ENCODE measurements at places on chromosomes 7 and 10.

DNA sequence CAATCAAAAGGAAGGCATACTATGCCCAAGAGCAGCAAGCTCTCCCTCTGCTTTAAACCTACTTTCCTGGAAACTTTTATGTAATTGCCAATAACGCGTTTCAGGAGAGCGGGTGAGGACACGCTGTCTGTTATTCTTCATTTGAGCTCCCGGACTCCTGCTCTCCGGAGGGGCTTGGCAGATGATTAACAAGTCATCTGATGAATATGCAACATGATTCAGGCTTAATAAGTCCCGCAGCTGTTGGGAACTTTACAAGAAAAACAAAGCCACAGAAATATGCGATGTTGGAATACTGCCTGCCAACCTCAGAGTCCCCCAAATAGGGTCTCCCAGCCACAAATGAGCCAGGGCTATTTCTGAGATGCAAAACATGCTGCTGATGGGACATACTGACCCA is 348.0 kb downstream of the GPAM start:
- no peak for DNase-seq

- no peak for DNase-seq
These were observed 1089.2 kb upstream of the AUTS2 start for GRCh38 chr7:68509054-68509453.

DNA sequence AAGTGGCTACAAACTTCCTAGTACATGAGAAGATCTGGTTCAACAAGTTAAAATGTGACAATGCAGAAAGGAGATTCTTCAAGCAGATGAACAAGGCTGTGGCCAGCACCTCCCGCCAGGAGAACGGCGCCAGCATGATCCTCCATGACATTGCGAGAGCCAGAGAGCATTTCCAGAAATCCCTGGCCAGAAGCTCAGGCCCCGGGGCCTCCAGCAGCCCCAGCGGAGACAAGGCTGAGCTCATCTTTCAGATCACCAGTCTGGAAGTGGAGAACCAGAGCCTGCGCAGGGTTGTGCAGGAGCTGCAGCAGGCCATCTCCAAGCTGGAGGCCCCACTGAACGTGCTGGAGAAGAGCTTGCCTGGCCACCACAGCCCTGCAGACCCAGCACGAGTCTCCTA is 40.1 kb upstream of the ZNF273 start:
- no peak for DNase-seq

DNA sequence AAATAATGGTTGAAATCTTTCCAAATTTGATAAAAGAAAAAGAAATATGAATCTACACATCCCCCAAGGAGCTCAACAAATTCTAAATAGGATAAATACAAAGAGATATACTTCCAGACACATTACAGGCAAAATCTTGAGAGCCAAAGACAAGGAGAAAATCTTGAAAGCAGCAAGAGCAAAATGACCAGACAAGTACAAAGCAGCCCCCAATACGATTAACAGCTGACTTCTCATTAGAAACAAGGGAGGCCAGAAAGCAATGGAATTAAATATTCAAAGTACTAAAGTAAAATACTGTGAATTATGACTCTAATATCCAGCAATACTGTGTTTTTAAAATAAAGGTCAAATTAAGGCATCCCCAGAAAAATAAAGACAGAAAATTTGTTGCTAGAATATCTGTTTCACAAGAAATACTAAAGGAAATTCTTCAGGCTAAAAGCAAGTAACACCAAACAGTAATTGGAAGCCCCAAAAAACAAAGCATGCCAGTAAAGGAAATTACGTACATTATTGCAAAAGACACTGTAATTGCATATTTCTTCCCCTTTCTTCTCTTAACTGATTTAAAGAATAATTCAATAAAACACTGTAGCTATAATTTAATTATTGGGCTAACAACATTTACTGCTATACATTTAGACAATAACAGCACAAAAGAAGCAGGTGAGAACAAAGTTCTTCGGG is 36.4 kb downstream of the ZNF438 start:
- no peak for DNase-seq

GRCh38 chr10:81021428-81022129 is 483.9 kb downstream of the SH2D4B start:
- no peak for DNase-seq

DNA sequence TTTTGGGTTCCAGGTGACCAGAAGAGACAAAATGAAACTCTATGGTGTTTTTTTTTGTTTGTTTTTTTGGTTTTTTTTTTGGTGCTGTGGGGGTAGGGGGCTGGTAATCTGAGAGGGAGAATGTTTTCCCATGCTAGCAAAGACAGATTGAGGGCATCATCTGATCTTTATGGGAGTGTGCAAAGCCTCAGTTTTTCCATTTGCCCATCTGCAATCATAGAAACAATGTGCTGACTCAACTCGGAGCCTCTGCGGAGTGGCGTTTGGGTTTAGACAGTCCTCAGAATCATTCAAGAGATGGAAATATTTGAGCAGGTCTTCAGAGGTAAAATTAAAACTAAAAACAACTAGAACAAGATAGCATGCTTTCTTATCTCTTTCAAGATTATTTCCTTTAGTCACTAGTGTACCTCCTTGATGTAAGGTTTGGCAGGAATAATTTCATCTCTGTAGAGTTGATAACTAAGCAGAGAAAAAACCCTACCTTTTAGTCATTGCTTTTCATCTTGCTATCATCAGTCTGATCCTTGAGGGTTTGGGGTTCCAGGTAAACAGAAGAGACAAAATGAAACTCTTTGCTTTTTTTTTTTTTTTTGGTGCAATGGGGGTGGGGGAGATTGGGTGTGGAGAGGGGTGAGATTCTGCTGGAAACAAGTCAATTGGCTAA is 18.0 kb downstream of the CNNM2 start:
- DNase-seq: no peak

- DNase-seq: no peak
These were observed 214.4 kb downstream of the CREB5 start for GRCh38 chr7:28626624-28627262.

GRCh38 chr7:17150018-17150417 is 148.4 kb upstream of the AHR start:
- no peak for DNase-seq

GRCh38 chr7:48904975-48905374 is 19.4 kb upstream of the CDC14C start:
- no peak for DNase-seq

DNA sequence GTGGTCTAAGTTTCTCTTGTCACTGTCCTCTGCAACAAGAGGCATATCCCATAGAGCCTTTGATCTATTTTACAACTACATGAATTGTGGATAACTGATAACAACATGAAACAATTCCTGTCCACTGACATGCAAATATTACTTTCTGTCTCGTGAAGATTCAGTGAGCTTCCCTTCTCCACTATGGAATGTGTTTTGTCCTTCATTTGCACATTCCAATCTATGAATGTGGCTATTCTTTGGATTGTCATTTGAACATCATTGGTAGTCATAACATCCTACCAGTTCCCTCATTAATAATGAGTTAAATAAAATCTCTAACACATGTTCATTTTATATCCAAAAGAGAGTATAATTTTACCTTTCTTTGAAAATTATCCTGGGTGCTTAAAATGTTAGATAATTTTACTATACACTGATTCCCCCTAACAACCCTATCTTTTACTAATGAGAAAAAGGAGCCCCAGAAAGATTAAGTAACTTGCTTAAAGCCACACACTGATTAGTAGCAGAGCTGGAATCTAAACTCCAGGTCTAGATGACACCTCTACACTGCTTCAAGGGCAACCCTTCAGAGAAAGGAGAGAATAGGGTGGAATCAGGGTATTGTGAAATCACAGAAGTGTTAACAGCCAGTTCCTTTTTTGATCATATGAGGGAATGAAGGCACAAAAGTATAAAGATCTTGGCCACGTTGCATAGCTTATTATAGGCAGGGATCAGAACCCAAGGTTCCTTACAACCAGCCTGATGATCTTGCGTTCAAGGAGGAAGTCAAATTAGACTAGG is 39.1 kb downstream of the PDE1C start:
- DNase-seq: no peak

GRCh38 chr10:24790073-24790472 is 66.4 kb upstream of the ARHGAP21 start:
- DNase-seq: no peak

- DNase-seq: no peak
These were observed 3.1 kb upstream of the IFIT1B start for GRCh38 chr10:89374713-89375141.

GRCh38 chr10:130023454-130024230 is 59.6 kb upstream of the EBF3 start:
- DNase-seq: no peak

DNA sequence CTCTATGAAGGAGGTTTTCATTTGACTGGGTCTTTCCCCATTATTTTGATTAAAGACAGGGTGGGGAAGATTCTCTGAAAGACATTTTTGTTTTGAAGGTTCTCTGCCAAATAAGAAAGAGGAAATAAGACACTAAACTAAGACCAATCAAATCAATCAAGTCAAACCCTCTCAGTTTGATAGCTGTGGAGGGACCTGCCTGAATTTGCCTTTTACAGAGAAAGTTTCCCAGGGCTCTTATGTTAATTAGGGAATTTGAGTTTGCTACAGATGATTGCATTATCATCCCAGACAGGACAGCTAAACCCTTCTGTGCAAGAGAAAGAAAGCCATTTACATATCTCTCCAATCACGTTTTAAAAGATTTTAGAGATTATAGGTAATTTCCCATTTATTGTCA is 80.0 kb downstream of the CSTF2T start:
- no peak for DNase-seq

DNA sequence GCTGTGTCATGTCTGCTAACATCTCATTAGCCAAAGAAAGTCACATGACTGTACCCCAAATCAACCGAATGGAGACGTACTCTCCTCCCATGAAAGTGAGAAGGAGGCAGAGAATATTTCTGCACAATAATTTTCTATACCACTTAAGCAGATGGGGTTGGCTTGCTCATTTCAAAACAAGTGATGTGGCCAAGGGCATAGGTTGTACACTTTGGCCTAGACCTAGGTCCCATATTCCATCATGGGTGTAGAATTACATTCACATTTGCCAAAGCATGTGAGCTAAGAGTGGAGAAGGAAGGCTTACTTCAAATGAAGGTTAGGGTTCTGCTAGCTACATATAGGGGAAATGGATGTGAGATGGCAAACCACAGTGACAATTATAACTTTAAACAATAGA is 83.0 kb downstream of the ZNF365 start:
- no peak for DNase-seq

DNA sequence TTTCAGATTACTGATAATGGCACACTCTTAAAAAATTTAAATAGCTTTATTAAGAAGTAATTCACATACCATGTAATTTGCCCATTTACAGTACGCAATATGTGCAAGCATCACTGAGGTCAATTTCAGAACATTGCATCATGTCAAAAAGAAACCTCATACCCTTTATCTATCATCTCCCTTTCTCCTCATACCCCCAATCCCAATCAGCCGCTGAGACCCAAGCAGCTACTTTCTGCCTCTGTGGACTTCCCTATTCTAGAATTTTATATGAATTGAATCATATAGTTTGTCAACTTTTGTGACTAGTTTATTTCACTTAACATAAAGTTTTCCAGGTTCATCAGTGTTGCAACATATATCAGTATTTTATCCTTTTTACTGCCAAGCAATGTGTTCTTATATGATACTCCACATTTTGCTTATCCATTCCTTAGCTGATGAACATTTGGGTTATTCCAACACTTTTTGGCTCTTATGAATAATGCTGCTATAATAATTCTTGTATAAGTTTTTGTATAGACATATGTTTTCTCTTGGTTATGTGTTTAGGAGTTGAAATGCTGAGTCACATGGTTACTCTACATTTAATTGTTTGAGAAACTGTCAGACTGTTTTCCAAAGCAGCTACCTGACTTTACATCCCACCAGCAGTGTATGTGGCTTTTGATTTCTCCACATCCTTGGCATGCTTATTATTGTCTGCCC is 26.9 kb upstream of the TPK1 start:
- DNase-seq: no peak

GRCh38 chr10:59692113-59692512 is 17.5 kb downstream of the SLC16A9 start:
- DNase-seq: no peak

- DNase-seq: no peak
These were observed 4.2 kb downstream of the VSTM2A start for GRCh38 chr7:54546081-54546985.

- DNase-seq: no peak
These were observed 28.1 kb downstream of the DCLRE1A start for GRCh38 chr10:113825791-113826190.

DNA sequence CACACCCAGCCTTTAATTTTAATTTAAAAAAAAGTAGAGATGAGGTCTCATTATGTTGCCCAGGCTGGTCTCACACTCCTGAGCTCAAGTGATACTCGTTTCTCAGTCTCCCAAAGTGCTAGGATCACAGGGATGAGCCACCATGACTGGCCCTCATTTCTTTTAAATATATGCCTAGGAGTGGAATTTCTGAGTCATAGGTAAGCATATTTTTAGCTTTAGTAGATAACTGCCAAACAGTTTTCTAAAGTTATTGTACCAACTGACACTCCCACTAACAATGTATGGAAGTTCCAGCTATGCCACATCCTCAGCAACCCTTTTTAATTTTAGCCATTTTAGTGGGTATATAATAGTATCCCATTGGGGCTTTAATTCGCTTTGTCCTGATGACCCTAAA is 13.8 kb upstream of the PPIF start:
- no peak for DNase-seq

DNA sequence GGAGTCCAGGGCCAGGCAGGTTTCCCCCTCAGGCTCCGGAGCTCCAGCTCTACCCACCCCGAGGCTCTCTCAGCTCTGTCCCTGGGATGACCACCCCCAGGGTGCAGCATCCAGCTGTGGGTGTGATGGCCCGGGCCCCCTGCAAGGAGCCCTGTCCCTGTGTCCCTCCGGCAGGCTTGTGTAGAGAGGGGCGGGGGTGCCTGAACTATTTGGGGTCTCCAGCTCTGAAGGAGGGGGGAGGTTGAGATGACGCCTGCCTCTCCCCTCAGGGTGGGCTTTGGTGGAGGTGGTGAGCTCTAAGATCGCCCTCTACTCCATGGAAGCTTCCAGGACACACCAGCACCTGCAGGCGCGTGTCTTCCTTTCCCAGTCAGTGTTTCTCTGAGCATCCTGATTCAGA is 39.4 kb downstream of the ADRA2A start:
- DNase-seq: no peak

GRCh38 chr10:110363572-110364411 is 59.1 kb upstream of the SMNDC1 start:
- no peak for DNase-seq

DNA sequence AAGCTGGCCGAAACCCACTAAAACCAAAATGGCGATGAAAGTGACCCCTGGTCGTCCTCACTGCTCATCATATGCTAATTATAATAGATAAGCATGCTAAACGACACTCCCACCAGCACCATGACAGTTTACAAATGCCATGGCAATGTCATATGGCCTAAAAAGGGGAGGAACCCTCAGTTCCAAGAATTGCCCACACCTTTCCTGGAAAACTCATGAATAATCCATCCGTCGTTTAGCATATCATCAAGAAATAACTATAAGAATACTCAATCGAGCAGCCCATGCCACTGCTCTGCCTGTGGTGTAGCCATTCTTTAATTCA is 422.0 kb downstream of the CALN1 start:
- no peak for DNase-seq

- DNase-seq: no peak
These were observed 21.6 kb downstream of the MEST start for GRCh38 chr7:130513447-130513846.
